ENCODE measurements at places on chromosomes 5 and 9. TPM values are rescaled to one million over a fixed set of nuclear protein-coding genes. Genes with fewer than 3 reads are reported as not detected.

DNA sequence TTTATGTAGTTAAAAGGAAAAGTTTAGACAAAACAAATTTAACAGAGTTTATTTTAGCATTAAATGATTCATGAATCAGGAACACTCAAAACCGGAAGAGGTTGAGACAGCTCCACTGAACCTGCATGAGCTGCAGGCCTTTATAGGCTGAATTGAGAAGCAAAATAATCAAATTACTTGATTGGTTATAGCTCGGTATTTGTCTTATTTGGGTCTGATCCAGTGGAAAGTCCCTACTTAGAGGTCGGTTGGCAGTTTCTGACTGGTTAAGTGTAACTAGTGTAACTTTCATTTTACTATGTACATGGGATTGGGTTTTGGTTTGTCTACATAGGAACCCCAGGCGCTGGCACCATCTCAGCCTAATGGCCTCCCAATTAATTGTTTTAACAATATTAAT, 74.1 kb upstream of the PIK3R1 start:
- no peak for DNase-seq
- H3K27ac ChIP-seq, result no peak overlapping the region
- peaks cover 1% of the 10 kb centered on the region for H3K36me3 ChIP-seq
- no peak overlapping the region for H3K4me3 ChIP-seq
- no peaks in the 10 kb centered on the region for H3K27me3 ChIP-seq

The DBH gene
- not detected for total RNA-seq

The KLF9 gene
- total RNA-seq, result 18.1 TPM

- H3K27me3 ChIP-seq, result no peaks in the 10 kb centered on the region
- no peak overlapping the region for H3K4me3 ChIP-seq
Measured at GRCh38 chr9:12889402-12890106, 114.7 kb downstream of the LURAP1L start.

GRCh38 chr9:132127888-132128534, 33.8 kb upstream of the NTNG2 start:
- H3K4me1 ChIP-seq, result peaks cover 10% of the 10 kb centered on the region
- H3K36me3 ChIP-seq, result no peaks in the 10 kb centered on the region
- H3K27ac ChIP-seq, result no peak overlapping the region

- H3K27me3 ChIP-seq, result no peaks in the 10 kb centered on the region
- DNase-seq, result no peak
- H3K36me3 ChIP-seq, result no peaks in the 10 kb centered on the region
- no peaks in the 10 kb centered on the region for H3K4me1 ChIP-seq
- H3K27ac ChIP-seq, result no peak overlapping the region
Measured at GRCh38 chr9:28037968-28038367, 464.7 kb upstream of the C9orf72 start.

The MAST4 gene
- total RNA-seq, result 19.0 TPM

DNA sequence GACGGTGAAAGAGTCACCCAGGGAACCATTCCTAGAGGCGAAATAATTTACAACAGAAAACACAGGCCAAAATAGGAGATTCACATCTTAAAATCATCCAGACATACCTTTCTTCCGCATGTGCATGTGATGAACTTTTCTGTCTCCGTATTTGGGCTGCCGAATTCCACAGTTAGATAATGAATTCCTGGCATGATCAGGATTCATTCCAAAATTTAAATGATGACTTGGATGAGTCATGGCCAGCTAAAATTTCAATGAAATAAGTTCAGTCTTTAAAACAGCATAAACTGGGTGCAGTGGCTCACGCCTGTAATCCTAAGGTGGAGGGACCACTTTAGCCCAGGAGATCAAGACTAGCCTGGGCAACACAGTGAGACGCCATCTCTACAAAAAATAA, 82.7 kb downstream of the DROSHA start:
- H3K27me3 ChIP-seq, result no peaks in the 10 kb centered on the region
- H3K4me1 ChIP-seq, result no peaks in the 10 kb centered on the region
- H3K4me3 ChIP-seq, result no peak overlapping the region
- no peak for DNase-seq

DNA sequence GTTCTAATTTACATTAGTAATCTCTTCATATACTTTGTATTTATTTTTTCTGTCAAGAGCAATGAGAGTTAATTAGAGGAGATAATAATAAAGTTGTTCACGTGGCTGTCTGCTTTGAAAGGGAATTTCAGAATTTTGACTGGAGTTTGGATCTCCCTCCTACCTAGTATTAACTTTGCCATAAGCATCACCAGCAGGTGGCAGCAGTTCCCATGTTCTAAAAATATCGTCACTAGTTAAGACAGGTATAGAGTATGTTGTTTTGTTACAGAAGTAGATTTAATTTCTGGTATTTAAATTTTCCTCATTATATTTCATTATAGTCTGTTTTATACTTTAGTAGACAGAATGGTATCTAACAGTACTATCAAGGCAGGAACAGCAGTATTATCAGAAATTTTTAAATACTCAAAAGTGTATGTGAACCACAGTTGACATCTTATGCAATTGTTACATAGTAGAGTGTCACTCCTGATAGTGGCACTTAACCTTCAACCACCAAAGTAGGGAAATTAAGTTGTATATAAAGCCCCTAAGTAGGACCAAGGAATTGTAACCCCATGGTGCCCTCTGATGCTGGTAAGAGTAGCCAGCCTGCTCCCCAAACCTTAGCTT, 20.4 kb downstream of the GNPDA1 start:
- peak; percentile 53 for DNase-seq
- peaks cover 18% of the 10 kb centered on the region for H3K4me1 ChIP-seq
- H3K27ac ChIP-seq, result no peak overlapping the region
- H3K27me3 ChIP-seq, result no peaks in the 10 kb centered on the region

- no peaks in the 10 kb centered on the region for H3K4me1 ChIP-seq
- peaks cover 4% of the 10 kb centered on the region for H3K27me3 ChIP-seq
- H3K4me3 ChIP-seq, result no peak overlapping the region
- H3K36me3 ChIP-seq, result no peaks in the 10 kb centered on the region
- DNase-seq, result no peak
Measured at GRCh38 chr9:6086006-6086655, 70.7 kb upstream of the RANBP6 start.

- no peaks in the 10 kb centered on the region for H3K4me1 ChIP-seq
- H3K4me3 ChIP-seq, result no peak within 1 kb of the TSS
- H3K27me3 ChIP-seq, result peaks cover 22% of the 10 kb centered on the region
- no peaks in the 10 kb centered on the region for H3K36me3 ChIP-seq
Measured at GRCh38 chr9:23826120-23826629, at the start of gene ELAVL2. Gene ELAVL2, minus strand, starts transcription at chr9:23826240. Its CDS starts 64,006 bp downstream, at chr9:23762234.

DNA sequence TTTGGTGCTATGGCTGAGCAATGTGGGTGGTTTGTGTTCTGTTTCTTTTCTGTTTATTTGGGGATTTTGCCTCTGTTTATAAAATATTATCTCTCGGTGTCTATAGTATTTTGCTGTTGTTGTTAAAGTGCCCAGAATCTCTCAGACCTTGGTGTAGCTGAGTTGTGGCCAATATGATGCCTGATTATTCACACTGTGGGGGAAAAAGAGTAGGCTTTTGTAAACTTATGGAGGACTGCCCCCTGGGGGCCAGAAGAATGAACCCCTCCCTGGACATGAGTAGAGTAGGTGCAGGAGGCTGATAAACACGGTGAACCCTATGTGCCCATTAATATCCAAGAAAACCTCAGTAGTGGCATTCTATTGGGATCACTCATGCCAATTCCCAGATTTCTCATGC, 49.0 kb upstream of the DPYSL3 start:
- no peak for DNase-seq
- no peak overlapping the region for H3K27ac ChIP-seq
- H3K4me3 ChIP-seq, result no peak overlapping the region
- no peaks in the 10 kb centered on the region for H3K36me3 ChIP-seq
- H3K27me3 ChIP-seq, result no peaks in the 10 kb centered on the region
- no peaks in the 10 kb centered on the region for H3K4me1 ChIP-seq

The DRD1 gene
- not detected for total RNA-seq

GRCh38 chr5:174177531-174177930, 132.0 kb downstream of the NSG2 start:
- no peaks in the 10 kb centered on the region for H3K4me1 ChIP-seq
- H3K27me3 ChIP-seq, result no peaks in the 10 kb centered on the region
- H3K36me3 ChIP-seq, result no peaks in the 10 kb centered on the region
- no peak overlapping the region for H3K27ac ChIP-seq
- no peak for DNase-seq

DNA sequence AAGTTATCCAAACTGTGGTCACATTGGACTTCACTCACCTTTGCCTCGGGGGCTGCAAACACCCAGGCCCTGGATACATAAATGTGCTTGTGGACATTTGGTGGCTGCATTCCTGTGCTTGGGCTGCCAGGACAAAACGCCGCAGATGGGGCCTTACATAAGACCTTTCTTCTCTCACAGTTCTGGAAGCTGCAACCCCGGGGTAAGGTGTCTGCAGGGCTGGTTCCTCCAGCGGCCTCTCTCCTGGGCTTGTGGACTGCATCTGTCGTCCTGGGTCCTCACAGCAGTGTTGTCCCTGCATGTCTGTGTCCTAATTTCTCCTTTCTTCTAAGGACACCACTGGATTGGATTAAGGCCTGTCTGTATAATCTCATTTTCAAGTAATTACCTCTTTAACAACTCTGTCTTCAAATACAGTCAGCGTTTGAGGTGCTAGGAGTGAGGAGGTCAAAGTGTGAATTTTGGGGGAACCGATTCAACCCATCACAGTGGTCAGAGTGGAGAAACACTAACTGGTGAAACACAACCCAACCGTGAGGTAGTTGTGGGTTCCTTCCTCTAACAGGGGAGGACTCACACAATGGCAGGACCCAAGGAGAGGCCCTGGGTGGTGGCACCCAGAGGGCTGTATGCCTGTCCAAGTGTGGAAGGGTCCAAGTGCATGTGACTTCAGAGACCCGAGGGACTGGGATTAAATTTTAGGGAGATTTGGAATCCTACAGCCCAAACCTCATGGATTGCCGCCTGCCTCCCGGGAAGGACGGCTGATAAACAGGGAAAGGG, 415.6 kb downstream of the IRX2 start:
- H3K27me3 ChIP-seq, result no peaks in the 10 kb centered on the region
- no peaks in the 10 kb centered on the region for H3K4me1 ChIP-seq
- no peaks in the 10 kb centered on the region for H3K36me3 ChIP-seq
- no peak for DNase-seq
- no peak overlapping the region for H3K4me3 ChIP-seq
- no peak overlapping the region for H3K27ac ChIP-seq

The HBEGF gene
- total RNA-seq, result 28.9 TPM

The FAM193B gene
- total RNA-seq, result 70.9 TPM

The ZNF366 gene
- not detected for total RNA-seq

- H3K27ac ChIP-seq, result no peak overlapping the region
- H3K36me3 ChIP-seq, result no peaks in the 10 kb centered on the region
- no peak overlapping the region for H3K4me3 ChIP-seq
- H3K27me3 ChIP-seq, result no peaks in the 10 kb centered on the region
Measured at GRCh38 chr5:161077496-161077895, 225.5 kb upstream of the ATP10B start.

DNA sequence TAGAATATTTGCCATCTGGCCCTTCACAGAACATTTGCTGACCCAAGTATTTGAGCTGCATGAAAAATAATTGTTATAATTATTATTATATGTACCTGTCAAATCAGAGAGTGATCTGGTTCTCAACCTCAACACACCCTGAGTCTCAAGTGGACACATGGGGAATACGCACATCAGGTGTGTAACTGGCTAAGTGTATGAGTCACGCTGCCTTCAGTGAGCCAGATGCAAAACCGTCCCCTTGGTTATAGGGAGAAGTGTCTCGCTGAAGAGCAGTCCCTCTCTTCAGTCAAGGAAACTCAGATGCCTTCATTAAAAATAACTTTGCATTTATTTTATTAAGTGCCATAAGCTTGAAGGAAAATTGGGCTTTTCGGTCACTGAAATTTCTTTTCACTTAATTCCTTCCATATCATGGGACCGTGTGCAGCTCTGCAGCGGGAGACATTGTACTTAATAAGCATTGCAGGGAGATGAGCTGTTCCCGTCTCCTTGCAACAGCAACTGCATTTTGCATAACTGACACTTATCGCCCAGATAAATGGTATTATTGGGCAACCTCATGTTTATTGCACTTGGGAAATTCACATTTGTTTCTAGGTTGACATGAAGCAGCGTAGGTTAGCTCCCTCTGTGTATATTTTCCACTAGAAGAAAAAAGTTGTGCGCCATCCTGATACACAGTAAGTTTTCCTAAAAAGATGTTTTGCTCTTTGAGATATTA, 512.3 kb upstream of the DAP start:
- no peaks in the 10 kb centered on the region for H3K4me1 ChIP-seq
- no peak overlapping the region for H3K27ac ChIP-seq
- DNase-seq, result no peak
- H3K27me3 ChIP-seq, result no peaks in the 10 kb centered on the region

The C5 gene
- 1.2 TPM for total RNA-seq

- H3K36me3 ChIP-seq, result no peaks in the 10 kb centered on the region
- H3K4me3 ChIP-seq, result no peak overlapping the region
- no peak overlapping the region for H3K27ac ChIP-seq
- no peaks in the 10 kb centered on the region for H3K4me1 ChIP-seq
- no peak for DNase-seq
Measured at GRCh38 chr5:36393656-36394428, 92.1 kb upstream of the RANBP3L start.

GRCh38 chr5:158770506-158770905, 329.2 kb downstream of the EBF1 start:
- H3K27me3 ChIP-seq, result peaks cover 2% of the 10 kb centered on the region
- no peak overlapping the region for H3K27ac ChIP-seq
- DNase-seq, result no peak
- H3K36me3 ChIP-seq, result no peaks in the 10 kb centered on the region

DNA sequence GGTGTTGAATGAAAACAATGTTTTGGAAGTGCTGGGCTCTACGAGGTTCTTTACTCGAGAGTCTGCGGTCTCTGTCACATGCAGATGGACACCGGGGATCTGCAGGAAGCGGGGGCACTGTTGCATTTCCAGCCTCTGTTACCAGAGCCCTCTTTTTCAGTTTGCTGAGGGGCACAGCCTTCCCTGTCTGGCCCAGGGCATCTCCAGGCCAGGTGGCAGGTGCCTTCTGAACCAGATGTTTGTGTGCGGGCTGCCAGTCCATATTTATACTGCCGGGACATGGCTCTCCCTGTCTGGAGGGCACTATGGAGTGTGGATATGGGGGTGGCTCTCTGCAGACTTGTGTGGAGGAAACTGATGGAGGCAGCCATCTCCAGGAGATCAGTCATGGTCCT, 18.7 kb upstream of the POMT1 start:
- no peaks in the 10 kb centered on the region for H3K27me3 ChIP-seq
- no peak overlapping the region for H3K4me3 ChIP-seq
- no peak overlapping the region for H3K27ac ChIP-seq
- DNase-seq, result no peak
- H3K36me3 ChIP-seq, result peaks cover 26% of the 10 kb centered on the region
- H3K4me1 ChIP-seq, result no peaks in the 10 kb centered on the region

The SOHLH1 gene
- not detected for total RNA-seq

GRCh38 chr9:130020618-130021017, 22.4 kb downstream of the FNBP1 start:
- no peaks in the 10 kb centered on the region for H3K27me3 ChIP-seq
- peaks cover 33% of the 10 kb centered on the region for H3K36me3 ChIP-seq
- H3K27ac ChIP-seq, result peak overlapping the region; percentile 89
- peaks cover 79% of the 10 kb centered on the region for H3K4me1 ChIP-seq

DNA sequence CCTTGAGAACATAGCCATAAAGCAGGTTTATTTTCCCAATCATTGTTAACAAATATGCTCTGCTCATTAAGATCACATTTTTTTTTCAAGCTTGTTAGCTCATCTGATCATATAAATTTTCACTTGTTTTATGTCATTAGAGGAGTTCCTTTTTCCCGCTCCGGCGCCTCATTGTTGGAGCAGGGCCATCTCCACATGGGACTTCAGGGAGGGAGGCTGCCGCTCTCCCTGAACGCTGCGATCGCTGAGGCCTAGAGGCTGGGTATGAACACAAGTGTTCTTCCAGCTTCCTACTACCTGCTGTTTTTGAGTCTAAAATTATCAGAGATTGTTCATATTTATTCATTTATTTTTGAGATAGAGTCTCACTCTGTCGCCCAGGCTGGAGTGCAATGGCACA, 246.9 kb downstream of the MPDZ start:
- no peaks in the 10 kb centered on the region for H3K27me3 ChIP-seq
- no peaks in the 10 kb centered on the region for H3K36me3 ChIP-seq
- H3K27ac ChIP-seq, result no peak overlapping the region
- DNase-seq, result no peak
- H3K4me3 ChIP-seq, result no peak overlapping the region

The DAB2 gene
- total RNA-seq, result not detected

Measured in activated T-helper 1 cell treated with anti-CD3 and anti-CD28 coated beads, Interleukin-12 subunit alpha, Interleukin-12 subunit beta, Interleukin-2, Interleukin-4 antibody, amounts not matched to agents 30 ng/mL and 10 ng/mL and 1 ng/mL, durations not matched to agents 14 hours and 24 hours and 36 hours (primary cell).